NCI-H1417 treated with DMSO at 0.1 percent for 48 hours (cell line): ENCODE measurements at places on chromosomes 2 and 18.
A peak's percentile ranks its signal among the peaks of the same experiment; 100 is the strongest.

DNA sequence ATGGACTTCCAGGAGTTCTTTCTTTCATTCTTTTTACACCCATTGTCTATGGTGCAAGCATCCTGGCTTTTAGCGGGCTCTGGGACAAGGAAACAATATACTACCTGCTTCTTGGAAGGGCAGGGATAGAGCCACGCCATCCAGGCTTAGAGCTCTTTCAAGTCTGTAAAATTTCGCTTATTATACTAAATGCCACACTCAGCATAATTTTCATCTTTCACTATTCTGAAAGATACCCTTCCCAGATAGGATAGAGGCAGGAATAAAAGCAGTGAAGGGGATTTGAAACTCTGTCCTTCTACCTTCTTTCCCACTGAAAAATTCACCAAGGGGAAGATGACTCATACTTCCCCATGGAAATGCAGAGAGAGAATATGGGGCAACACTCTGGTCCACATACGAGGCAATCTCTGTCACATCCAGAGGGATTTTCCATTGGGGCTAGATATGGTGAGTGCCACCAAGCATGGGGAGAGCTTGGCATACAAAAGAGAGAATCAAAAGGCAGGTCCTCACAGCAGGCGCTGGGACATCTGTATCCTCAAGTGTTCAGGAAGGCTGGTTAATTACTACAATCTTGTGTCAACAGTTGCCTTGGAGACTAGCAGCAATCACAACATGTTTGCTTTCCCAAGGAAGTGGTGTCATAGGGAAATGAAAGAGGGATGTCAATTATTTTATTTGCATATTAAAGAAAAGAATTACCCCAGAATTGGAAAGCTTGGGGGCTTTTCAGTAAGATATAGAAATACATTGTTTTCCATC, 127.6 kb downstream of the TDRD15 start:
- DNase-seq, result peak; percentile 28

GRCh38 chr2:71827524-71827901, 320.1 kb downstream of the CYP26B1 start:
- no peak for DNase-seq

DNA sequence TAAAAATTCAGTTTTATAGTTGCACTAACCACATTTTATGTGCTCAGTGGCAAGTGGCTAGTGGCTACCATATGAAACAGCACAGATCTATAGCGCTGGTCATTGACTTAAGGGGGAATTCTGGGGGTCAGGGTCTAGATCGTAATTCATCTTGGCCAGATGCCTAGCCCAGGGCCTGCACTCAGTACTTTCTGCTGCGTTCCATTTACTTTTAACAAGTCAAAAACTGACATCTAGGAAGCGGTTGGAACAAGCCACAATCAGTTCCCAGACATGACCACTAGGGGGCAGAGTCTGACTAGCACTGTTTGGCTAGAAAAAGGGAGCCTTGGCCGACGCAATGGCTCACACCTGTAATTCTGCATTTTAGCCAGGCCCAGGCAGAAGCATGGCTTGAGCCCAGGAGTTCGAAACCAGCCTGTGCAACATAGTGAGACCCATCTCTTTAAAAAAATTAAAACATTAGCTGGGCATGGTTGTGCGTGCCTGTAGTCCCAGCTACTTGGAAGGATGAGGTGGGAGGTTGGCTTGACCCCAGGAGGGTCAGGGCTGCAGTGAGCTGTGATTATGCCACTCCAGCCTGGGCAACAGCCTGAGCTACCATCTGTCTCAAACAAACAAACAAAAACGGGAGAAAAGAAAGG, 9.0 kb upstream of the TMBIM1 start:
- DNase-seq, result peak; percentile 23

- DNase-seq, result no peak
These were observed 146.6 kb upstream of the SP5 start for GRCh38 chr2:170568511-170568910.

GRCh38 chr18:27395752-27396151, 210.6 kb upstream of the CHST9 start:
- DNase-seq, result no peak

- DNase-seq, result no peak
These were observed 273.7 kb upstream of the UBE2E3 start for GRCh38 chr2:180706694-180707093.

GRCh38 chr2:155157711-155158110, 459.2 kb downstream of the KCNJ3 start:
- DNase-seq, result no peak

GRCh38 chr2:240449764-240450531, 14.5 kb downstream of the GPC1 start:
- no peak for DNase-seq

GRCh38 chr2:107313316-107313715, 427.3 kb upstream of the ST6GAL2 start:
- DNase-seq, result no peak

GRCh38 chr2:172655838-172656573, 79.6 kb upstream of the RAPGEF4 start:
- DNase-seq, result no peak

GRCh38 chr2:207203056-207203455, 37.3 kb upstream of the KLF7 start:
- DNase-seq, result no peak

DNA sequence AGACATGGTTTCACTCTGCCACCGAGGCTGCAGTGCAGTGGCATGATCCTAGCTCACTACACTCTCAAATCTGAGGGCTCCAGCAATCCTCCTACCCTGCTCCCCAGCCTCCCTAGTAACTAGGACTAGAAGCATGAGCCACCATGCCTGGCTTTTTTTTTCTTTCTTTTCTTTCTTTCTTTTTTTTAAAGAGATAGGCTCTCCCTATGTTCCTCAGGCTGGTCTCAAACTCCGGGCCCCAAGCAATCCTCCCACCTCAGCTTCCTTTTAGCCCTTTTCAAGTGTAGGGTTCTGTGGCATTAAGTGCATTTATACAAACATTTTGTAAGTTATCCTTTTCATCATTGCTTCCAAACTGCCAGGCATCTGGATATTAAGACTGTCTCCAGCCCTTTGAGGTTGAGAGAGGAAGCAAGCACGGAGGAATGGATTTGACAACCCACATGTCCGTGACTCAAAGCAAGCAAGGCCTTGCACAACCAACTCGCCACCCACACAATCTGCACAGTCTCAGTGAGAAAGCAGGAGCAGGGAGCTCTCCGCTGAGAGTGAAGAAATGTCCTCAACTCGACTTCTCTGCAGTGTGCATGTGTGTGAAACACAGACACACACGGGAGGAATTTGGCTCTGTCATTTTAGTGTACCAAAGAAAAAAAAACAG, 65.6 kb downstream of the ATP8B1 start:
- DNase-seq, result no peak

- no peak for DNase-seq
These were observed 23.1 kb downstream of the DDX1 start for GRCh38 chr2:15614545-15615300.

- no peak for DNase-seq
These were observed 427.9 kb upstream of the POU3F3 start for GRCh38 chr2:104425850-104426595.

- DNase-seq, result no peak
These were observed 2.3 kb downstream of the KIF5C start for GRCh38 chr2:148877403-148877740.

GRCh38 chr2:17245906-17246305, 272.3 kb downstream of the RAD51AP2 start:
- no peak for DNase-seq

DNA sequence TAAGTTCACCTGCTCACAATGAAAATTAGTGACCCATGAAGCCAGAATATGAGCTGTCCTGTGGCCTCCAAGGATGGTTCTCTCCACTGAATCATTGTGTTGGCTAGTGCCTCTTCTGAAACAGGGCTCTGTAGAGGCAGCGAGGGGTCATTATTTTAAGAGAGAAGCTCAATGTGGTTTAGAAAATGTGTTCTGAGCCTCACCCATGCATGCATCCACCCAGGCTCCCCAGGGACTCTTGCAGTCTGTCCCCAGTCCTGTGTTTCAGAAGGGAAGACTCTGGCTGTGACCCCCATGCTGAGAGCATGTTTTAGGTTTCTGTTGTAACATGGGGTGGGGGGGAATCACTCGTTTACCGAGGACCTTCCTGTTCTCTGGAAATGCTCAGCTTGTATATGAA, 135.2 kb downstream of the RNF144A start:
- DNase-seq, result no peak

GRCh38 chr2:195363496-195363895, 293.5 kb upstream of the SLC39A10 start:
- DNase-seq, result no peak

DNA sequence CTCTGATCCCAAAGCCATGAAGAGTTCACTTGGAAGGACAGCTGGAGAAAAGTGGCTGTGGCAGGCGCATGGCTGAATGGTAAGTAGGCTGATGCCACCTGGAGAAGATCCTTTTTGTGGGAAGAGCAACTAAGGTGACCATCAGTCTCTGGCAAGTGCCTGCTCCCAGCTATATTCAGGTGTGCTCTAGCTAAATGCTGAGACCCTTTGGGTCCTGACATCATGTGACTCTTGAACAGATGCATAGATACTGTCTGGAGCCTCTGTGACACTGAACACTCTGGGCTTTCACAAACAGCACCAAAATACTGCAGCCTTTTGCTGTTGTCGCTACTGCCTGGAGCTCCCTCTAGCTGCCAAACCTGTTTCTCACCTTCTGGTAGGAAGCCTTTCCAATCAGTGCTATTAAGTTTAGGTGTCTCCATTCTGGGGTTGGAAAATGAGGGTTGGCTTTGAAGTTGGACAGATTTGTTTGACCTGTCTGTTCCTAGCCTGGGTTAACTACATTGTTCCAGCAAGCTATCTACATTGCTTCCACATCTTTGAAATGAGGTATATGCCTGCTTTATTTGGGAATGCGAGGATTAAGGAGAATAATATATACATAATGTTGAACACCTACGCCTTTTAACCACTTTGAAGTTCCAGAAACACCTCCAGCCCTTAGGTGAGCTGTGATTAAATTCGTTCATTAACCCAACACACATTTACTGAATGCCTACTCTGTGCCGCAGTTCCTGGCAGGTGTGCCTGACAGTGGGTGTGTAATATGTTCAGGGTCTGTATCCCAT, 3.1 kb downstream of the EGR4 start:
- no peak for DNase-seq

DNA sequence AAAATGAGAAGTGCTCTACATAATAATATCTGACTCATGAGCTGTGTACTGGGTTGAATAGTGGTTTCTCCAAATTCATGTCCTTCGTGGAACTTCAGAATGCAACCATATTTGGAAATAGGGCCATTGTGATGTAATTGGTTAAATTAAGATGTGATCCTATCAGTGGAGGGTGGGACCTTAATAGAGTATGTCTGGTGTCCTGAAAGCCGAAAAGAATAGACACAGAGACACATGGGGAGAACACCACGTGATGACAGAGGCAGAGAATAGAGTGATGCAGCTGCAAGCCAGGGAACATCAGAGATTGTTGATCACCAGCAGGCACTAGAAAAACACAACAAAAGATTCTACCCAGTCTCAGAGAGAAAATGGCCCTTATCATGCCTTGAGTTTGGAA, 310.1 kb downstream of the EXOC6B start:
- no peak for DNase-seq

DNA sequence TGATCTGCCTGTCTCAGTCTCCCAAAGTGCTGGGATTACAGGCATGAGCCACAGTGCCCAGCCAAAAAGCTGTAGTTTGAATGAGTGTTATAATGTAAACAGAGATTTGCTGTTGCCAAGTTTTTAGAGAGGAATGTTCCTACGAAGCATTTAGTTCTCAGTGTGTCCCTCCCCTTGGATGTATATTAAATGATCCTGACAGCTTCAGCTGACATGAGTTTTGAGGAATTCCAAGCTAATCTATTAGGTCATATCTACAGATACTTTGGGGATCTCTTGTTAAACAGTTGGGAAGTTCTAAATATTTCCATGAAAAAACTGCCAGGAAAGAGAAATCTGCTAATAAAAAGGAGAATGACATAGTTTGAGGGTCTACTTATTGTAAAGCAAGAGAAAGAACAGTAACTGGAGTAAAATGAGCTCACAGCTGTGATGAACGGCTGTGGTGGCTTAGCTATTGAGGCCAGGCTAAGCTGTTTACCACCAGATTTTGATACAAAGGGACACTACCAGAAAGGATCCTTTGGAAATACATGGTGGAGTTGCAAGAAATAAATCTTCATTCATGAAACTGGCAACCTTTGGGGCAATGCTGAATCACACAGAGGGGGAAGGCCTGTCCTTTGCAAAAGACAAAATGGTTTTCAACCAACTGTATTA, 2.6 kb upstream of the STON1 start:
- DNase-seq, result no peak

DNA sequence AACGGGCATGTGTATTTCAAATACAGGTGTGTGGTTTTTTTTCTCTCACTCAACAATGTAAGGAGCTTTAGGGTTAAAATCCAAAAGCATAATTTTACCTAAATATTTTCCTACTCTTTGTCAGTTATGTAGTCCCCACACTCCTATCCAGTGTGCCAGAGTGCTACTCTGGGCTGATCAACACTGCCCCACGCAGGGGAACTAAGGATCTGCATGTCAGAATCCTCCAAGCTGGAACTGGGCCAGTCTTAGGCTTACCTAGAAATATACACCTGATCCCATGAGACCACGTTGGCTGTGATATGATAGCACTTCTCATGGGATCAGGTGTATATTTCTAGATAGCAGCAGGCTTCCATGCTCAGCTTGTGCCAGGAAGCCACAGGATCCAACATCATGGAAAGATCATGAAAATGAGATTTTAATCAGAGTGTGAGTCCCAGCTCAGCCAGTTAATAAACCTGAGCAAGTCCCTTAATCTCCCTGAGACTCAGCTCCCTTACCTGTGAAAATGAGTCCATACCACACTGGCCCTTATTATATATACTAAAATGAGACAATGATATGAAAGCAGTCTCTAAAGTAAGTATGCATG, 29.7 kb downstream of the CCDC141 start:
- DNase-seq, result no peak

GRCh38 chr2:217875138-217875537, 127.7 kb downstream of the TNS1 start:
- DNase-seq, result no peak

GRCh38 chr2:45649858-45650811, 1.3 kb upstream of the PRKCE start:
- DNase-seq, result no peak

DNA sequence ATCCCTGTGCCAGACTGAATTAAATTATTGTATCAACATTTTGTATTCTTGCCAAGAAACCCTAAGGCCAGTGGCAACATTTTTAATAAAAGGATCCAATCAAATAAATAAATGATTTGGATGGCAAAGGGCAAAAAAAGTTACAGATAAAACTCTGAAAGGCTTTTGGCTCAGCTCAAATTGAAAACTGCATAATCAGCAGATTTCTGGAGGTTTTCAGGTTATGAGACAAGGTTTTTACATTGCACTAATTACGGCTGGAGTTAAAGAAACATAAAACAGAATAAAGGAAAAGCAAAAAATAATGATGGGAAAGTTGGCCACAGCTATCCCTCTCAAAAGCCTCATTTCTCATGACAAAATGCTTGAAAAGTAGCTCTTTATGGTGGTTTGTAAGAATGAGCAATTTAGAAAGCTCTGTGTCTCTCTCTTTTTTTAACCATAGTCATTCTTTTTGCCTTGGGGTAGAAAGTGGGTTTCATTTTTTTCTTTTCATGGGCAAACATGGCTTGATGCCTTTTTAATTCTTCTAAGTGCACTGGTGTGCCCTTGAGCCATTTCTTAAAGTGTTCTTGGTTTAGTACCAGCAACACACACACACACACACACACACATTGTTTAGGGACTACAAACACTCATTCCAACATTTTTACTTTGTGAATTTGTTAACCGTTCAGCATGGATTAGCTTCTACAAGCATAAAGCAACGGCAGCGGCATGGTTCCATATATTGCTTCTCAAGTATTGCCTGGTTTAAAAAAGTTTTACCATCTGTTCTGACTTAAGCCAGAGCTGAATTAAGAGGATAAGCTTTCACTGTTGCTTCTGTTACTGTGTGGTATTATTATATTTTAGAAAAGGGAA, 747.1 kb upstream of the FSHR start:
- no peak for DNase-seq

- DNase-seq, result no peak
These were observed 1.2 kb upstream of the CLUL1 start for GRCh38 chr18:595571-595970.
